Progenitor cell of endocrine pancreas (in vitro differentiated cells): ENCODE measurements at places on chromosomes 5 and 9.

DNA sequence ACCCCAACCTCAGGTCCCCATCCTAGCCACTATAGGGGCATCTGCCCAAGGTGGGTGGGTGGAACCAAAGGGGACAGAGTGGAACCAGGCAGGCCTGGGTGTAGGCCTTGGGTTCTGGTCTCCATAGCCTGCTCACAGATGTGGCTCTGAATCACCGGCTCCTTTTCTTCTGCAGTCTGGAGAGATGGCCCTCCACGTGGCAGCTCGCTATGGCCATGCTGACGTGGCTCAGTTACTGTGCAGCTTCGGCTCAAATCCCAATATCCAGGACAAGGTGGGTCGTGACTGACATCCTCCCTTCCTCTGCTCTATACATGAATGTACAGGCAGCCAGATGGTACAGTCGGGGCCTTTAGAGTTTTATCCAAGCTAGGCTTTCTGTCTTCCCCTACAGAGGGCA, 77.3 kb upstream of the CTSL start:
- no peak for DNase-seq

DNA sequence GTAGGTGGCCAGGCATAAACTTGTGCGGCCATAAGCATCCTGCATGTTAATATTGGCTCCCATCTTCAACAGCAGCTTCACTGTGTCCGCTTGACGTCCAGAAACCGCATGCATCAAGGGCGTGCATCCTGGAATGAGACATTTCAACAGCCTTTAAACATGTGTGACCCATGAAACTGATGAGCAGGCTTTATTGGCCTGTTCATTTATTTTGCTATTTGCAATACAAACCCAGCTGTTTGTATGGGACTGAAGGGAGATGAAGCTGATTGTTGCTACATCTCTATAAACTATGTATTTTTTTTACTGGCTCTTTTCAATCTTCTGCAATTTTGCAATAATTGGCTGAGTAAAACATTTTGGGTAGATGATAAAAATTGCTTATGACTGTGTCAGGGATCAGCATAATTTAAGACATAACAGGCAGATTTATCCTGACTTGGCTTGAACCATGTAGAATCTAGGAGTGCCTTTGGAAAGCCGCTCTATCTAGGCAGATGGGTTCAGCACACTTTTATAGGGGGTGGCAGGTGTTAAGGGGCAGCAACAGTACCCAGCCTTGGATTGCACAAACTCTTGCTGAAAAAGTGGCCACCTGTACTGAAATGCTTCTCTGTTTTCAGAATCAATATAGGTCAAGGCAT, 56.9 kb downstream of the ANKRD55 start:
- no peak for DNase-seq

GRCh38 chr9:99544526-99544925, 277.2 kb upstream of the NR4A3 start:
- no peak for DNase-seq

GRCh38 chr9:3343671-3344070, 182.1 kb downstream of the RFX3 start:
- no peak for DNase-seq

DNA sequence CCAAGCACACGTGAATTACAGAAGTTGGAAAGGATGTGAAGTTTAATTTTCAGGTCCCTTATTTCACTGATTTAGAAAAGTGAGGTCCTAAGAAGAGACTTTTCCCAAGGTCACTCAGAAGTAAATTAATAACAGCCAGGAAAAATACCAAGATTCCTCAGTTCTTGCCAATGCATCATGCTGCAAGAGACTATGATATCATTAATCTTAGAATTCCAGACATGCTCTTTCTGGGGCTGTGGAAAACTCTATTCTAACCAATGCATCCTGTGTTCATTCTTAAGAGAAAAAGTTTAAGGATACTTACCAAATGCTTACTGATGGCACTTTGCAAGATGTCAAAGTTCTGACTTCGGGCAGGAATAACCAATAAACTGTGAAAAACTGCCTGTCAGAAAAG, 42.8 kb downstream of the TEX10 start:
- DNase-seq: no peak

DNA sequence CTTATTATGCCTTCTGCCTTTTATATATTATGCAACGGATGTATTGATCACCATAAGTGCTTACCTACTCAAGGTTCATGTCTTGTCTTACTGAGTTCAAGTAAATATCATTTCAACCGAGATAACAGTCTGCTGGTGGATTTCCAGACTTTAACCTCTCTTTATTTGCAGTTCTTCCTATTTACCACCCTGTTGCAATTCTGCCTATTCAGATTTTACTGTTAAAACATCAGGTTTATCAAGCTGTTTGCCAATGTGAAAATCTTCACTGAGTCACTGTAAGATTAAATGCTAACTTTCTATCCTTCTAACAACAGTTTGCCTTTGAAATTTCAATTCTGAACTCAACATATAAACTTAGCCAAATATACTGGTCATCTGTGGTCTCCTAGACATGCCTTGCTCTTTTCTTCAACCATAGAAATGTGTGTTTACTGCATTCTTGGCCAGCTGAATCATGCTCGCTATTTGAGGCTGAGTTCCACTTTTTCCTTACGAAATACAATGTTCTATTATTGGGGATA, 471.7 kb upstream of the RORB start:
- no peak for DNase-seq

DNA sequence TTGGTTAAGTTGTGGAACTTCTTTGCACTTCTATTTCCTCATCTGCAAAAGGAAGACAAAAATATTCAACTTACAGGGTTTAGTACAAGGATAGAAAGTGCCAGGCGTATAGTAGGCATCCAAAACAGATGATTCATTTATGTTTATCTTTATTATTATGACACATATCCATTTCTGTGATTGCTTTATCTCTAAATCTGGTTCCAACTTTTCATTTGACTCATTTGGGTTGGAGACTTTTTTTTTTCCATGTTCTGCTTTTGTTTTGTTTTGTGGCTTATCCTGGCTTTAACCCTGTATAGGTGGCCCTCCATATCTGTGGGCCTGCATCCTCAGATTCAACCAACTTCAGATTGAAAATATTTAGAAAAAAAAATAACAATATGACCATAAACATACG, 186.7 kb upstream of the SLC24A2 start:
- DNase-seq: no peak

GRCh38 chr5:119578937-119579336, 50.4 kb upstream of the FAM170A start:
- no peak for DNase-seq

GRCh38 chr5:163350083-163350482, 87.3 kb upstream of the CCNG1 start:
- DNase-seq: no peak

DNA sequence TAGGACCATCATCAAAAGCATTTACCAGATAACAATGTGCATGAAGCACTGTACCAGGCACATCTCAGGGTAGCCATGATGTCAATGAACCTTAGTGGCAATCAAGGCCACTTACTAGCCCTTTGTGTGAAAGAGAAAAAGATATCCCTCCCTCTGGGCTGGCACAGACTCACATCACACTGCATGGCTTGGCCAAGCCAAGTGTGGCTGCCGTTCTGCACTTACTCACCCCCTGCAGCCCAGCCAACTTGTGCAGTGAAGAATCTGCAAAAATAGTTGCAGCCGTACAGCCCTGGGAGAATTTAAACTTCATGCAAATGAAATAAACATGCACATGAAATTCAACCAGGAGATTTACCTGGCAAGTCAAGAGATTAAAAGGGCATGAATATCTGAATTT, 333.5 kb downstream of the DEPDC1B start:
- DNase-seq: no peak

DNA sequence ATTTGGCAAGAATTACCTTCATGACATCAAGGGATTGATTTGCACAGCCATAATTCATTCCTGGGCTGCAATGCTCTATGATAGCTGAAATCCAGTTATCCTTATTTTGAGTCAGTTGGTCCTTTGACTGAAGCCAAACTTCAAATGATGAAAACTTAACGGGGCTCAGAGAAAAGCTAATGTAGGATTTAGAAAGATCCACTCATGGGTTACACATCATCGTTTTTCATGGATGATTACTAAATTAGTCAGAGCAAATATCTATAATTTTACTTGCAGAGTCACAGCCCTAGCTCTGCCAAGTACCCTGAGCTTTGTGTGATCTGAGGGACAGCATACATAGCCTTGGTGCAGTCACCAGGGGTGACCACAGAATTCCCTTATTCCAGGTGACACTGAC, 27.3 kb upstream of the MUSK start:
- no peak for DNase-seq

DNA sequence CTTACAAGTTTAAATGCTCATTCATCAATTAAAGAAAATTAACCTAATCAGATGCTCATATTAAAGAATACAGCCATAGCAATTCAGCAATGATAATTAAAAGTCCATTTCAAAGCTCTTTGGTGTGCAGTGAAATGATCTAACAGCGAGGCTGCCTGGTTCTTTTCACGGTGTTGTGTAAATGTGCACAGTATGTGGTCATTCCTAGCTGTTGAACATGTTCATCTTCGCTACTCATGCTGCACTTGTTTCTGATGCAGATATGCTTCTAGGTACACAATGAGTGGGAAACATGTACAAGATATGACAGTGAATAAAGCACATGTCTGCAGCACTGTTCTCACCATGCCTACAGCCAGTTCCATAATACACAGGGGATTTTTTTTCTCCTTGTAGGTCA, 163.5 kb downstream of the NR2F1-AS1 start:
- no peak for DNase-seq

- DNase-seq: no peak
These were observed 49.7 kb downstream of the MYO10 start for GRCh38 chr5:16886366-16886736.

- DNase-seq: no peak
These were observed 80.4 kb upstream of the CDH6 start for GRCh38 chr5:31113101-31113500.

DNA sequence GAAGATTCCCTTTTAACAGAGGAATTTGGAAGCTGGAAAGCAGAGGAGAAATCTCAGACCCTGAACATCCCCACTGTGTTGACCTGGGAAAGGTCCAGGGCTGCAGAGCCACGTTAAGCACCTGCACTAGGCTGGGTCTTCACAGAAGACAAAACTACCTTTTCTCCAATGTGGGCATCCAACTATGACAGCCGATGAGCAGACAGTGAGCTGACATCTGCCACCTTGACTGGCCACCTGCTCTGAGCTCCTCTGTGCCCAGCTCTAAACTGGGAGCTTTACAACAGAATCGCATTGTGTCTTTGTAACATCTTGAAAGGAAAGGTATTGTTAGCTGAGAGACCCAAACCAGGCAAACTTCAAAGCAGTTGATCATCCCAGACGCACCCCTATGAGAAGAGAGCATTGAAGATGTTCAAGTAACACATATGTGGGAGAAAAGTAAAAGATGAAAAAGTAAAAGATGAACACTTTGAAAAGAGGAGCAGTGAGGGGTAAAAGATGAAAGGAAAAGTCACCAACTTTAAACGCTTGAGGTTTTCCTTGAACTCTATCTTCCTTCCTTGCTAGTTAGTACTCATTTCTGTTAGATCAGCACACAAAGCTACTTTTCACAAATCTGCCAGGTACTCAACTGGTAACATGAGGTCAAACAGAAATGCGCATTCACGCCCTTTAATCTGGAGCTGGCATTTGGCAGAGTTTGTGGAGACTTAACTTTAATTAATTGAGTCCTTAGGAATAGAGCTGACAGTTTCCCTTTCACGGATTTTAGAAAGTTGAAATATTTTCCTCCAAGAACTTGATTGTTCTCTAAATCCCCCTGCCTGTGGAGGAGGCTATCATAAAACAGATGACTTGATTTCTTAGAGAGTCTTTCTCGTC, 53.2 kb upstream of the CTXN3 start:
- DNase-seq: no peak

DNA sequence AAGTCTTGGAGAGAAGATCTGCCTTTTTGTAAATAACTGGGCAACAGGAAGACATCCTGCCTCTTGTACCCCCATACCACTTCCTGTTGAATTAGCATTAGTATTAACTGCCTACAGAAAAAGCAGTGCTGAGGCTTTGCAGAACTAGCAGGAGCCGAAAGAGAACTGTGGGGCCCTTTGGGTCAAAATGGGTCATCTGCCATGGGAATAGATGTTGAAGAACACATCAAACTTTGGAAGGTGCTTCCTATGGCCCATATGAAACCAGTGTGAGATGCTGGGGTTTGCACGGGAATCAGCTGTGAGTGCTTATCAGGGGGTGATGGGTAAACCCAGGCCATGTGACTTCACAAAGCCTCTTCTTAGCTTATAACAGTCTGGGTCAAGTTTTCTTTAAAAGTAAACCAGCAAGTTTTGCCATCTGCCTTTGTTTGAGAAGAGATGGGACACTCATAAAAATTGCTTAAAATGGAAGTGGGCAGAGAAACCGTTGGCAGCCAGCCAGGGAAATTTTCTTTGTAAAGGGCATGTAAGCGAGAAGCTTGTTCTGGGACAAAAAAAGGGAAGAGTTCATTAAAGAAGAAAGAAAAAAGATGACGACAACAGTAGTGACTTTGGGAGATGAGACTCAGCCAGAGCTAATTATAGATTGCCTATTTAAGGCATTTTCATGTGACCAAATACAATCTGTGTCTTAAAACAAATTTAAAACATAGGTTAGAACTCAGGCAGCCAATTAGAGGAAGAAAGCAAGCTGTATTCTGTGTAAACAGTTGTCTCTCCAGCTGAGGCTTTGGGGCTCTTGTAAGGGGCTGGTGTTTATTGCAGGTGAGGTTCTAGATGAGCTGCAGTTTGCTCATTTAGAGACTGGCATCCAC, 4.4 kb downstream of the SLC25A25 start:
- DNase-seq: no peak

DNA sequence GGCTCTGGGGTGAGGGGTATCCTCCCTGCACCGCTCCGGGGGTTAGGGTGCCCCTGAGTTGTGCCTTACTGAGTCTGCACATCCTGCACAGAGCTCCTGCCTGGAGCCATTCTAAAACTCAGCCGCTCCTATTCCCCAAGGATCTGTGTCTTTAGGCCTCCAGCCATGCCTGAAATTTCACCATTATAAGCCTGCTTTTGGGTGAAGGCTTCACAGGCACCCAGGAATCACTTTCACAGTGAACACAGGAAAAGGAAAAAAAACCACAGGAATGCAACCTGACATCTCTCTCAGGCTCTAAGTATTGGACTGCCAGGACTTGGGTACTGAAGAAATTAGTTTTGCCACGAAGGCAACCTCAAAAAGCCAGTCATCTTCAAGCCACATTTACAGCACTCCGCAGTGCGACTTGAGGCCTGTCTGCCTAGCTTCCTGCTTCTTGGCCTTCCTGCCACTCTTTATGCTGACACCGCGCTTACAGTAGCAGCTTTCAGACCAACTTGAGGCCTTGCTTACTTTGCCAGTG, 30.9 kb downstream of the GALNT10 start:
- DNase-seq: no peak

DNA sequence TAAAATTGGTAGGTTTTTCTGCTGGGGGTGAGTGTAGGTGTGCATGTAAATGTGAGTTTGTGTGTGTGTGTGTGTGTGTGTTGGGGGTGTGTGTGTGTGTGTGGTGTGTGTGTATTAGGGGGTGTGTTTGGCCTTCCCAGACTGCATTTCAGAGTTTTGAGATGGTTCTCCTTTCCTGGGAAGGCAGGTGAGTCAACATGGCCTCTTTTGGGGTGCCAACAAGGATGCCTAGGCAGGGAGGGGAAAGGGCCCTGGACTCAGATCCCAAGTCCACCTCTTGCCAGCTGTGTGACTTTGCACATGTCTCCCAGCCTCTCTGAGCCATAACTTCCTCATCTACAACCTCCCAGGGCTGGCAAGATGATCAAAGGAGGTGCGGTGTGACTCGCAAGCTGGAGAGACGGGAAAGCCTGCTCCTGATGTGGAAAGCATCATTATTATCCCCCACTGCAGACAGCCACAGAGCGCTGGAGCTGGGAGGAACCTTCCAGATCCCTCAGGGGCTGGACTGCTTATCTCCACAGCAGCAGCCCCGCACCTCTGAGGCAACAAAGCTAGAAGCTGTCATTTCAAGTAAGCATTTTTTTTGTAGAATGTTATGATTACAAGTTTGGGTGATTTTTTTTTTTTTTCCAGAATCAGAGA, 63.5 kb upstream of the TBC1D2 start:
- DNase-seq: no peak
